Renal pelvis (tissue), 12 donors: ENCODE measurements at places on chromosomes 12 and 14. TPM values are rescaled to one million over a fixed set of nuclear protein-coding genes. Genes with fewer than 3 reads are reported as not detected.

GRCh38 chr12:112275207-112275606, 107.0 kb downstream of the HECTD4 start:
- DNase-seq, result no peak

- no peak for DNase-seq
Measured at GRCh38 chr12:56374726-56375597, 12.3 kb upstream of the APOF start.

WNT1 gene
- not detected for polyA plus RNA-seq

- DNase-seq, result no peak
Measured at GRCh38 chr12:6052940-6053329, 71.5 kb downstream of the VWF start.

C12orf54 gene
- 0.56 TPM for polyA plus RNA-seq

- DNase-seq, result no peak
Measured at GRCh38 chr12:130334937-130335336, 2.8 kb upstream of the PIWIL1 start.

- peak; percentile 30 for DNase-seq
Measured at GRCh38 chr12:18139989-18140596, 50.1 kb upstream of the RERGL start.

FOXG1 gene
- polyA plus RNA-seq, result 0.43 TPM

GRCh38 chr14:100542619-100543205, 44.5 kb downstream of the BEGAIN start:
- DNase-seq, result no peak

CCDC175 gene
- polyA plus RNA-seq, result 0.57 TPM

DNA sequence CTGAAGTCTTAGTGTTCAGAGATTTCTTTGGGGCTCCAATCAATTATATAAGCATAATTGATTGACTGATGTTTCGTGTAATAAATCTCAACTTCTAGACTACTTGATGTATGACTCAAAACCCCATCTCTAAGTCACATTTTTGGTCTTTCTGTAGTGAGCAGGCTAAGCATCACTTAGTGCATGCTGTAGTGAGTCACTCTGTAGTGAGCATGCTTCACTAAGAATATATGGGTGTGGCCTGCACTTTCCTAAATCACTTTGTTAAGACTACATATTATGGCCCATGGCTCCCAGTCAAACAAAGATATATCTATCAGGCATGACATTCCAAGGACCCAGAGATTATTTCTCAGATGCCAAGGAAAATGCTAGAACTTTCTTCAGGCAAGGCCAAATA, 909.4 kb upstream of the LRFN5 start:
- DNase-seq, result no peak

ZC2HC1C gene
- polyA plus RNA-seq, result 11.1 TPM

DNA sequence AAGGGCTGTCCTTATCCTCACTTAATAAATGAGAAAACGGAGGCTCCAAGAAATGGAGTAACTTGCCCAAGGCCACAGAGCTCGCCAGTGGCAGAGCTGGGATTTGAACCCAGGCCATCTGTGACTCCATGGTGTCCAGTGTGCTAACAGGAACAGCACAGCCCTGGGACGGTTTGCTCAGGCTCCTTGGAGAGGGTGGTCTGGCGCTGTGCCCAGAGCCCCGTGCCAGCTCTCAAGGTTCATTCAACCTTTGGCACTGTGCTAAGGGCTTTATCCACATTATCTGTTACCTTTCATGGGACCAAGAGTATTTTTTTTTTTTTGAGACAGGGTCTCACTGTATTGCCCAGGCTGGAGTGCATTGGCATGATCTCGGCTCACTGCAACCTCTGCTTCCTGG, 8.1 kb downstream of the DAO start:
- DNase-seq, result no peak
